ENCODE measurements at places on chromosomes 1 and 21.
A peak's percentile ranks its signal among the peaks of the same experiment; 100 is the strongest.

DNA sequence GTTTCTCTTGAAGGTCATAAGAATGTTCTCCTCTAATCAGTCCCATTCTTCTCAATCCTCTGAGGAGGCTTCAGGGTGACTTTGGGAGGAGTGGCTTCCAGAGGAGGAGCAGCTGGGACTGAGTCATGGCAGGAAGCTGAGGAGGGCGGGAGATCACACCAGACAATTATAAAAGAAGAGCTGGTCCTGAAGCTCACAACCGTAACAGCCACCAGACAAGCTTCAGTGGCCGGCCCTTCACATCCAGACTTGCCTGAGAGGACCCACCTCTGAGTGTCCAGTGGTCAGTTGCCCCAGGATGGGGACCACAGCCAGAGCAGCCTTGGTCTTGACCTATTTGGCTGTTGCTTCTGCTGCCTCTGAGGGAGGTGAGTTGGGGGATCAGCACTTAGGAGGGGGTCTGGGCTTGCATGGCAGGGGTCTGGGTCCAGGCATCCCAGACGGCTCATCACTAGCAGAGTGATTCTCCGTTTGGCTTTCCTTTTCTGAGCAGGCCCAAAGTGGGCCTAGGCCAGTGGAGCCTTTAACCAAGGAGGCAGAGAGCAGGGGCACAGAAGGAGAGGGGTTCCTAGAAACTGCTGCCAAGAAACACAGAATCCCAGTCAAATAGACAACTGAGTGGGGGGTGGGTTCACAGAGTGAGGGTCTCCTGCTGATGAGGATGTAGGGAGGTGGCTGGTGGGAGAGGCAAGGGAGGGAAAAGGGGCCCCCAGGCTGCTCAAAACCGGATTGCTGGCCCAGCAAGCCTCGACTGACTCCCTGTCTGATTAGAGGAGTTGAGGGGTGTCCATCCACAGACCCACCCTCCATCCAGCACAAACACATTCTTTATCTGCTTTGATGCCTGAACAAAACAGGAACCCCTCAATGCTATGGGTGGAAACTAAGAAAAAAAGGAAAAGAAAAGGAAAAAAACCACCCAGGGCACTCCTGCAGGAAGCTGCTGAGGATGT lies at the start of gene ECM1:
ECM1 (plus strand) TSS at position 198 of the 953 bp plus-strand sequence; CDS start at position 299, 101 bp downstream.
- DNase-seq, result no peak

DNA sequence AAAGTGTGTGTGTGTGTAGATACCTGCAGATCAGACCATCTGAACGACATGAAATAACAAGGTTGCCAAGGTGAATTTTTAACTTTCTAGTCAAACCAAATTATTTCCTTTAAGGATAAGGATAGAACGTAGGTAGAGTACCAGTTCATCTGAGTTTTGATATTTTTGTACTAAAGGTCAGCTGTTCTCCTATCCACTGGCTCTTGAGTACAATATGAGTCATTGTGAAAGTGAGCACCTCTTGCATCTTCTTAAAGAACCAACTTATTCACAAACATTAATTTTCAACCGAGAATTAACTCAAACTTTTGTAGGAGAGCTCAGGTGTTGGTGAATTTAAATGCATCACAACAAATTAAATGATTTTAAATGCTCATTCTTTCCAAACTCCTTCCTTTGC lies 71.5 kb downstream of the IFI44 start:
- no peak for DNase-seq

DNA sequence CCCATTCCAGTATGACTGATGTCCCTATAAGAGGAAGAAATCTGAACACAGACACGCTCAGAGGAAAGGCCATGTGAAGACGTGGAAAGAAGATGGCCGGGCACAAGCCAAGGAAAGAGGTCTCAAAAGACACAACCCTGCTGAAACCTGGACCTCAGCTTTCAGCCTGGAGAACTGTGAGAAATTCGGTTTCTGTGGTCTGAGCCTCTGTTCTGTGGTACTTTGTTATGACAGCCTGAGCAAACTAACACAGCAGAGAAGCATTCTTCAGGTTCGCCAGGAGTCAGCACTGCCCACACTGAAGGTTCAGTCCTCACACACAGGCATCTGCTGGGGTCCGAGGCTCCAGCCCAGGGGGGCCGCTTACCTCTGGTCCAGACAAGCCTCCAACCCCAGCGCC lies 37.7 kb downstream of the SEC16B start:
- DNase-seq, result no peak

DNA sequence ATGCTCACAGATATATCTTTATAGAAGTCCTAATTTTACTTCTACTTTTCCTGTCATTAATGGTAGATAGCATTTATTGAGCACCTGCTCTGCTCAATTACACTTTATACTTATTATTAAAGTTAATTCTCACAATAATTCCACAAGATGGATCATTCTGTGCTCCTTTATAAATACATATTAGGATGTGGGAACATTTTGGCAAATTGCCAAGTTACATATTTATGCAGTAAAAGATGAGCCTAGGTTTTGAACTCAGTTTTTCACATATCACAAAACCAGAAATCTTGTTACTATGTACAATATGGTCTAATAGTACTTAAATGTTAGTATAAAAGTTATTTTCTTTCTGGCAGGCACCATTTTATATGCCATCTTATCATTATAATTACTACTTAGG lies 895.0 kb upstream of the B3GALT2 start:
- DNase-seq, result no peak

- no peak for DNase-seq
Observed at GRCh38 chr1:91919962-91920361, 29.2 kb upstream of the BRDT start.

GRCh38 chr1:3796215-3797061 lies at the start of gene LRRC47:
Gene LRRC47 (minus strand): TSS chr1:3796498. CDS start chr1:3796476, 22 bp downstream.
- DNase-seq, result peak; percentile 99

GRCh38 chr1:43979528-43980254 lies 681 bp downstream of the B4GALT2 start:
- DNase-seq, result peak; percentile 66

DNA sequence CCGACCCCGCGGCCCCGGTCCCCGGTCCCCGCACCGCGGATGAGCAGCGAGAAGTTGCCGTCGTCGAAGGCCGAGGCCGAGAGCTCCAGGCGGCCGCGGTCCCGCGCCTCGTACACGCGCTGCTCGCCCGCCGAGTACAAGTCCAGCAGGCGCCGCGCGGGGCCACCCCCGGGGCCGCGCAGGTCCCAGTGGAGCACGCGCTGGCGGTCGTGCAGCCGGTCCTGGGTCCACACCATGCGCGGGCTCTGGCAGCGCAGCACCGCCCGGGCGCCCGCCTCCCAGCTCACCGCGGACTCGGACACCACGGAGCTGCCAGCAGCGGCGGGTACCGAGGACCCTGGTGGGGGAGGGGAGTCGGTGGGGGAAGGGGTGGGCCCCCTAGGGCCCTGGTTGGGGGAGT lies 2.9 kb downstream of the MXRA8 start:
- DNase-seq, result no peak

DNA sequence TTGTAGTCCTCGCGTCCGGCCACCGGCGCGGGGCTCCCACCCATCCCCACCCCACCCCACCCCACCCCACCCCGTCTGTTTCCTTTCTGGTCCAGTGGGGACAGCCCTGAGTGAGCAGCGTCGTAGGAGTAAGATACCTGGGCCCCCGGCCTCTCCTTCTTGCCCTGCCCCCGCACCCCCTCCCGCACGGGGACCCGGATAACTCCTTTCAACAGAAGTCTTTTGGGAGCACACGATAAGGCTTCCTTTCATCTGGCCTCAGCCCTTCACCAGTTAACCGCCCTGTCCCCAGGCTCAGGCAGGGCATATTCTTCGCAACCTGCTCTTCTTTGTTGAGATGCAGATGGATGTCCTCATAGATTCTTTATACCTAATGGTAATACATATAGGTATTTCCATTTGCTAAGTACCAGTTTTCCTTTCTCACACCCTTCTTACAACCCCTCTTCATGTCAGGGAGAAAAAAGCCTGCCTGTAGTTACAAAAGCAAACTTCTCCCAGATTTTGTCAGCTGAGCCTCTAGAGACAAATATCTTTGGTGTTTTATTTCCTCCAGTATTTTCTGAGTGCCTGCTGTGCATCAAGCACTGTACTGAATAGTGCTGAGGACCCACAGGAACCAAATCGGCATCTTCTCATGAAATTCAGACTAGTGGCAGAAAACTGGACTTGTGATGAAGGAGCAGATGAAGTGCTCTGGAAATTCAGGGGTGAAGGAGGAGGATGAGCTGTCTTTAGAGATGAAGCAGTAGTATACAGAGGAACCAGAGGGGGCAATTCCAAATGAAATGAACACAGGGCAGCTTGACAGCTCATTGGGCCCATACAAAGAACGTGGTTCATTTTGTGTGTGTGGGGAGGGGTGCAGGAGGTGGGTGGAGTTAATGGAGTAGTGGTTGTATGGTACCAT lies 33.6 kb downstream of the SLC2A1 start:
- no peak for DNase-seq

- DNase-seq, result no peak
Observed at GRCh38 chr1:77047978-77048614, 171.1 kb downstream of the PIGK start.

DNA sequence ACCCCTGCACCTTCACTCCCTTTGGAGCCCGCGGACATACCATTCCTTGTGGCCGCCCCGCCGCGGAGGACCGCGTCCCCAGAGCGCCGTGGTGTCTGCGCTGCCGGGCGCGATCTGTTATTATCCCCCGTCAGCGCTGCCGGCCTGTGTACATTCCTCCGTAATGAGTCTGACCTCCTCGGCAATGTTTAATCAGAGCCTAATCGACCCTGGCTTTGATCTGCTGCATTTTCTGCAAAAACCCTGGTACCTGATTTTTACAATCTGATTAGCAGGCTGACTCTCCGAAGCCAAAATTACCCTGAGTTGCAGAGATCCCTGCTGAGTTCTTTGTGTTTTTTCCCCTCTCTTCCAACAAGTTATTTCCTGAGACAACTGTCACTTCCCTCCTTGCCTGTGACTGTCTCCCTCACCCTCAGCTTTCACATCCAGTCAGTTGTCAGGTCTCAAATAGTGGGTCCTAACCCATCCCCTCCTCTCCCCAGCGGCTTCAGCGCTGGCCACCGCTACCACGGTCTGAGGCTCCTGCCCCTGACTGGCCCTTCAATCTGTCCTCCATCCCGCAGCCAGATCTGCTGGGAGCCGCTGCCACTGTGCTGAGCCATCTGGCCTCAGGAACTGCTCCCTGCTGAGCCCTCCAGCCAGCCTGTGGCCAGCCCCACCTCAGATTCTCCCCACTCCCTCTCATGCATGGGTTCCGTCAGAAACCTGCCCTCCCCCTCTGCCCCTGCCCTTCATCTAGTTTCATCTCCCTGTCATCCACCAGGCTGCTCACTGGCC lies 53.5 kb downstream of the GLIS1 start:
- DNase-seq, result no peak

DNA sequence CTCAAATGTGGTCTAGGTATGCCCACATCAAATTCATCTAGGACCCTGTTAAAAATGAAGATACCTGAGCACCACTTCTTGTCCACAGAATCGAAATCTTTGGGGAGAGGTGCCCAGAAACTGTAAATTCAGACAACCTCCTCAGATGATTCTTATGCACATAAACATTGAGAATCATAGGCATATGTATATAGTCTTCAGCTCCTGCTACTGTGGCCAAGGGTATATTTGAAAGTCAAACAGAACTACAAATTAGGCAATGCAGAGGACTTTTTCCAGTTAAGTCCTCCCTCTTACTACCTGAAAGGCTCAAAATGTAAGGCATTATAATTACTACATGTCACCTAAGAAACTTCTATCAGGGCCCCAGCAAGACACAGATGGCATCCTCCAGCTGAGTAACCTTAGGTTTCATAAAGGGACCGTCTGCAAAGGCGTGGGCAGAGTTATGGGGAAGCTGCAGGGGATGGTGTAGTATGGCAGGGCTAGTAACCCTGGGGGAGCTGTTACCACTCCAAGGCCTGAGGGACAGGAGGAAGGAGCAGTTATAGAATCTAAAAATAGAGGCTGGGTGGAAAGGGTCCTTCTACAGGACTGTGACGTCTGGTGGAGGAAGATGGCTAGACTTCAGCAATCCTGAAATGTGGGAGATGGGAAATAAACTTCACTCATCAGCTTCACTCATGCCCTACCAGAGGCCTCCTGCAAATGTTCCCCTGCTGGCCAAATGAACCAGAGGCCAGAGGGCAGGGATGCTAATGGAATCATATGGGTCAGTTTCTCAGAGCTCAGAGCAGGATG lies 46.3 kb downstream of the DAB1 start:
- no peak for DNase-seq

- no peak for DNase-seq
Observed at GRCh38 chr1:111733183-111733991, 5.8 kb downstream of the INKA2 start.

GRCh38 chr1:10178597-10179405 lies 31.6 kb upstream of the KIF1B start:
- no peak for DNase-seq

DNA sequence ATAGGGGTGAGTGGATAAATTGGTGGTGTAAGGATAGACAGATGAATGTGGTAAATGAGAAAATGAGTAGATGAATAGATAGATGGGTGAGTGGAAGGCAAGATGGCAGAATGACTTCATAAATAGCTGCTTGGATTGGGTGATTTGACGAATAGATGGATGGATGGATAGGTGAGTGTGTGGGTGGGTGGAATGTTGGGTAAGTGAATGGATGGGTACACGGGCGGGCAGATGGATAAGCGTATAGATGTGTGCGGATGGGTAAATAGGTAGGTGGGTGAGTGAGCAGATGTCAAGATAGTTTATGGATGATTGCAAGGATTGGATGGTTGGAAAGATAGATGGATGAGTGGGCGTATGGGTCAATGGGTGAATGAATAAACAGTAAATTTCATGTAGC lies 59.3 kb downstream of the EPHB2 start:
- no peak for DNase-seq
